Mucosa of gallbladder (tissue), 1 donor: ENCODE measurements at places on chromosomes 6 and 20. TPM values are rescaled to one million over a fixed set of nuclear protein-coding genes. Genes with fewer than 3 reads are reported as not detected.

The CAP2 gene
- 32.0 TPM for total RNA-seq

GRCh38 chr20:11376998-11377397, 540.7 kb upstream of the BTBD3 start:
- no peak for DNase-seq

- DNase-seq: no peak
Observed at GRCh38 chr20:5024103-5024502, 22.8 kb upstream of the SLC23A2 start.

The PTCRA gene
- total RNA-seq: 0.37 TPM

DNA sequence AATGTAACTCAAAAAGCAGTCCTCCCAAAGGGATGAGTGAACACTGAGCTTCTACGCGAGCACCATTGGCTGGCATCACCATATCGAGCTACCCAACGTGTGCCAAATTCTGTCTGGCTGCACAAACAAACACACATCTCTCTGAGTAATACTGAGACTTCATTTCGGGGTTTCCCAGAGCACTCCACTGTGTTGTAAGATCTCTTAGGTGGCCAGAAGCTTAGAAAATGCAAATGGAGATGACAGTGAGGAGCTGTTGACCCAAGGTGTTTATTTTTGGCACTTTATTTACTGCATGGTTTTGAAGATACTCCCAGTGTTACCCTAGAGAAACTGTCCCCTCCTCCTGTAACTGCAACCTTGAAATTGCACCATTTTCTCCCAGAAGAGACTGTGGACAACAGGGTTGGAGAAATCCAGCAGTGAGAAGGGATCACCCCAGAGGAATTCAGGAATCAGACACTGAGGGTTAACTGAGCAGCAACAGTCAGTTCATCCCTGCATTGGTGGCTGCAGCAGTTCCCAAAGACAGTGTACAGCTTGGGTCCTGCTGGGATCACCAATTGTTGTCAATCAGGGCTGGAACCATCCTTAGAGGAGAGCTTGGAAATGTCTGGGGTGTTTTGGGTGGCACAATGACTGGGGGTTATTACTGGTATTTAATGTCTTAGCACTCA, 1.0 kb upstream of the RIPOR2 start:
- DNase-seq: no peak

- DNase-seq: peak; percentile 41
Observed at GRCh38 chr20:17570347-17571152, 675 bp downstream of the DSTN start.

- DNase-seq: no peak
Observed at GRCh38 chr6:18748314-18748713, 361.2 kb downstream of the RNF144B start.

- DNase-seq: no peak
Observed at GRCh38 chr6:141610741-141611140, 522.0 kb upstream of the GJE1 start.

GRCh38 chr6:96330884-96331283, 190.7 kb upstream of the UFL1 start:
- no peak for DNase-seq

The KHDC1L gene
- total RNA-seq: not detected

DNA sequence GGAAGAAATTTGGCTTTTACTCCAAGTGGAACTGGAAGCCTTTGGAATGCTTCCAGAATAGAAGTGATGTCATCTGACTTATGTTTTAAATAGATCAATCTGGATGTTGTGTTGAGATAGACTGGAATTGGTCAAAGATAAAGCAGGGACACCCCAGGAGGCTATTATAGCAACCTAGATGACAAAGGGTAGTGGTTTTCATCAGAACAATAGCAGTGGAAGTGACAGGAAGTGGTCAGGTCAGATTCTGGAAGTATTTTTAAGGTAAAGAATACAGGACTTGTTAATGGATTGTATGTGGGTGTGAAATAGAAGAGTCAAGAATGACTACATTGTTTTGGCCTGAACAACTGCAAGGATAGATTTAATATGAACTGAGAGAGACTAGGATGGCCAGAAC, 191.4 kb downstream of the ADGRB3 start:
- DNase-seq: no peak

GRCh38 chr20:20956513-20956931, 149.6 kb downstream of the LINC00237 start:
- DNase-seq: no peak

DNA sequence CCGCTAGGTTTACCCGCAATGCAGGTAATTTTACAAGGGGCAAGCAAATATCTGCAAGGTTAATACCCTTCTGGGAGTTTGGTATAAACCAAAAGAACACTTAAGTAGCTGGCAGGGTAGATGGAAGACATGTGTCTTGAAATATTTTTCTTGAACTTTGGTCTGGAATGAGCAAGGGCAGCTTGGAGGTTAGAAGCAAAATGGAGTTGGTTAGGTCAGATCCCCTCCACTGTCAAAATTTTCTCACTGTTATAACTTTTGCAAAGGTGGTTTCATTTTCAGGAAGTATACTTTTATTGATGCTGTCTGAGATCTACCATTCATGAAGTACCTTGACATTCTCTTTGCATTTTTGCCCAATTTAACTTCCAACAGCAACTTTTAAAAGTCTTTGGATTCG, 13.3 kb upstream of the KIAA1586 start:
- DNase-seq: no peak

The IL20RA gene
- 15.1 TPM for total RNA-seq

DNA sequence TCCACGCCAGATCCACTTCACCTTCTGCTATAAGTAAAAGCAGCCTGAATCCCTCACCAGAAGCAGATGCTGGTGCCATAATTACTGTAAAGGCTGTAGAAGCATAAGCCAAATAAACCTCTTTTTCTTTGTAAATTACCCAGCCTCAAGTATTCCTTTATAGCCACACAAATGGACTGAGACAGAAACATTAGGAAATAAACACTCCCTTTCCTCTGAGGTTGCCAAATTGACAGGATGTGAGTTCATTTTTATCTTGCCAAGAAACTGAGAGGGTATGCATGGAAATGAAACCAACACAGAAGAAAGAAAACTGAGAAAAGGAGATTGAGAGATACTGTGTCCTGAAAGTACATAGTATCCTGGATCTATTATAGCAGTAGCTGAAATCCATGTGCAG, 481.2 kb downstream of the HAO1 start:
- DNase-seq: no peak

The MCHR2 gene
- total RNA-seq: not detected

DNA sequence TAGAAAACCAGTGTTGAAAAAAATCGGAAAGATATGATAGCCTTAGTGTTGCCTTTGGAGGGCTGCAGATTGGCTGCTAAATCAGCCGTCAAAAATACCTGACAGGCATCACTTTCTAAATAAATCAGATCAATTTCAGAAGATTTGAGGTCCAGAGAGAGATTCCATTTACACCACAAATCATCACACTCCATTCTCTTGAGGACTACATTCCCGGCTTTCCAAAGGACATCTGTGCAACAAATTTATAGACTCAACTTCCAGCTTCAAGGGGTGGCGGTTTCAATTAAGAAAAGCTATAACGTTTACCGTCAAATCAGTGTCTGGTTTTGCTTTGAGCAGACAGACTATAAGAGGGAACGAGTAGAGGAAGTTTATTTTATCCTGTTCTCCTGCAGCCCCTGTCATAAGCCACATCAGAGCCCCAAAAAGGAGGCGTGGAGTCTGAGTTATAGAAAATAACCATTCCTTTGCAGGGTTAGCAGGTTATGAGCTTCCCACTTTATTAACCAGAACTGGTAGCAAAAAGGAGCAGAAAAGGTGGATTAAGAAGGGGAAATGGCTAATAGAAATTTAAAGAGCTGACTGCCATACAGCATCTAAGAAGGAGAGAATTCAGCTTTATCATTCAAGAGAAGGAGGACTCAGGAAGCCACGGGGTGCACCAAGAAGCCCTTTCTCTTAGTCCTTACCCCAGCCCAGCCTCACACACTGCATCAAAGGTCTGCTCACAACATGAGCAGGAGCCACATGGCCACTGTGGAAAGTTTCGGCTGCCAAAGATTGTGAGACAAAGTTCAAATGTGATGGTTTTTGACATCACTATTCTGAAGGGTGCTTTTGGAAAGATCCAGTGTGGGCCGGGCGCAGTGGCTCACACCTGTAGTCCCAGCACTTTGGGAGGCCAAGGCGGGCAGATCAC, 12.9 kb upstream of the UQCC2 start:
- no peak for DNase-seq

DNA sequence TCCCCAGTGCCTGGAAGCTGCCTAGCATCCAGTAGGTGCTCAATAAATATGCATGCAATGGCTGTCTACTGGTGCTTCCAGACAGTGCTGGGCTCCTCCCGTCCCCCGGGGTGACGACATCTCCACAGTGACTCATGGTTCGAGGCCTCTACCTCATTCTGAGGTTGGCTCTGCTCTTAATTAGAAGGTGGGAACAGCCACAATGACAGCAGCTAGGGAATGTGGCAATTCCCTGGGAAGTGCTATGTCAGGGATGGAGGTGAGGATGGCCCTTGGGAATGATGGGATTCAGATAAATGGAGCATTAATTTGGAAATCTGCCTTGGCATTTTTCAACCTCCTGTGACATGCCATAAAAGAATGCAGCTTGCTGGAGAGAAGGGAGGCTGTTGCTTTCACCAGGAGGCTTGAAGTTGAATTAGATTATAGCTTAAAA, 43.5 kb upstream of the NFATC2 start:
- no peak for DNase-seq

The POU5F1 gene
- total RNA-seq: 9.7 TPM

GRCh38 chr6:25105070-25105925, 169.5 kb upstream of the RIPOR2 start:
- DNase-seq: no peak

GRCh38 chr6:17022604-17023003, 79.2 kb upstream of the STMND1 start:
- no peak for DNase-seq

DNA sequence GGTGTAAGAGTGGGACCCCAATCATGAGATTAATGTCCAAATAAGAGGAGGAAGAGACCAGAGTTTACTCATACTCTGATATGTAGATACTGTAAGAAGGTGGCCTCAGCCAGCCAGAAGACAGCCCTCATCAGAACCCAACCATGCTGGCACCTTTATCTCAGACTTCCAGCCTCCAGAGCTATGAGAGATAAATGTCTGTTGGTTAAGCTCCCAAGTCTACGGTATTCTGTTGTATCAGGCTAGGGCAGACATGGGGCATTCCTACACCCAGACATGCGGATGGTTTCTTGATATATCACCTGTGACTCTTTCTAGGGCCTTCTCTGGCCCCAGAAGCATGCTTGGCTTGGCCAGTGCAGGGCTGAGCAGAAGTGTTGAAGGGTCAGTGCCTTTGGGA, 247.4 kb upstream of the RIN2 start:
- DNase-seq: no peak
